ENCODE measurements at places on chromosomes 1 and 21.

- DNase-seq, result no peak
Observed at GRCh38 chr1:229325853-229326487, 16.9 kb downstream of the CCSAP start.

- DNase-seq, result no peak
Observed at GRCh38 chr1:26614655-26615411, 81.0 kb upstream of the ARID1A start.

- no peak for DNase-seq
Observed at GRCh38 chr1:193661385-193661784, 475.0 kb upstream of the B3GALT2 start.

DNA sequence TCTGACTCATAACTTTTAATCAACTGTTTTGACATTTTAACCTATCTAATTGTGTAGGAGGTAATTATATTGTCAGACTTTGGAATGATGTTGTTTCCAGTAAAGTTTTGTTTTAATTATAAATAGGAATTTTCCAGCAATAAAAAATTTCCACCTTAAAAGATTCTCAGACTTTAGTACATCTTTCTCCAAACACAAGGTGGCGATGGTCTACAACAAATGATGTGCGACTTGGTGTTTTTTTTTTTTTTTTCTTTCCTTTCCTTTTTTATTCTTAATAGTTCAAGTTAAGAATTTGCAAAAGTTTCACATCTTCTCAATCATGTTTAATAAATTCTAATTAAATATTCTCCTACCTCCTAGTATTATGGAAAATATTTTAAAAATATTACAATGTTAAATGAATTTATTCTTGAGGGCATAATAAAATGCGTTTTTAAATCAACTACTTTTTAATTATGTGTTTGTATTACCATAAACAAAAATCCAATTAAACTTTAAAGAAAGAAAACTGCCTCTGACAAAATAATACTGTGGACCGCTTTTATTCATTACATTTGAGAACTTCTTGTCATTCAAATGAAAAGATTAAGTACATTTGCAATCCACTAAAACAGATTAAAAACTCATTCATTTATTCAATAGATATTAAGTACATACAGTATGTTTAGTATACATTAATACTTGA, 4.4 kb upstream of the ADAMTS1 start:
- DNase-seq, result no peak

- no peak for DNase-seq
Observed at GRCh38 chr1:105337420-105337819, 1587.7 kb downstream of the AMY1C start.

DNA sequence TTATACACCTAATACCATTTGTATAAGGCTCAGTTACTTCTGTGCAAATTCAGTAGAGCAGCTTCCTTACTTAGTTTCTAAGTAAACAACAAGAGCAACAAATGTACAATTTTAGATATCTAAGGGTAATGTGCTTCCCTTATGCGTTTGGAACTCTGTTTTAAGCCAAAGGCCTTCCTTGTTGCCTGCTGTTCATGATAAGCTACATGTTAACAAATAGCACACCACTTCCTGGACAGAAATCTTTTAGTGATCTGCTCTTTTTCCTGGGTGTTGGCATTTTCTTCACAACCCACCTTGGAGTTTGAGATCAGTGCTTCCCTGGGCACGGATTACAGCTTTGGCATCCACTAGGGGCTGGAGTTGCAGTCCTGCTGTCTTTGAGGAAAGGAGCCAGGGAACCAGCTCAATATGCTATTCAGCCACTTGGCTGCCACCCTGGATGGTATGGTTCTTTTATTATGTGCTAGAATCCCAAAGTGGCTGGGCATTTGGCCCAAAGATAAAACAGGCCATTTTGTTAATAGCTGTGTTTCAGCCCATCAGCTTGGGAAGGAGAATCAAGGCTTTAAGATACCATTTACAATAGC, 55.6 kb upstream of the ADAR start:
- peak; percentile 49 for DNase-seq

- DNase-seq, result no peak
Observed at GRCh38 chr1:156692441-156692924, 12.9 kb downstream of the CRABP2 start.

- DNase-seq, result no peak
Observed at GRCh38 chr1:171140401-171140800, 44.7 kb upstream of the FMO2 start.

- DNase-seq, result no peak
Observed at GRCh38 chr1:10755970-10756521, 40.4 kb downstream of the CASZ1 start.

- no peak for DNase-seq
Observed at GRCh38 chr1:2314273-2314802, 77.0 kb downstream of the MORN1 start.

DNA sequence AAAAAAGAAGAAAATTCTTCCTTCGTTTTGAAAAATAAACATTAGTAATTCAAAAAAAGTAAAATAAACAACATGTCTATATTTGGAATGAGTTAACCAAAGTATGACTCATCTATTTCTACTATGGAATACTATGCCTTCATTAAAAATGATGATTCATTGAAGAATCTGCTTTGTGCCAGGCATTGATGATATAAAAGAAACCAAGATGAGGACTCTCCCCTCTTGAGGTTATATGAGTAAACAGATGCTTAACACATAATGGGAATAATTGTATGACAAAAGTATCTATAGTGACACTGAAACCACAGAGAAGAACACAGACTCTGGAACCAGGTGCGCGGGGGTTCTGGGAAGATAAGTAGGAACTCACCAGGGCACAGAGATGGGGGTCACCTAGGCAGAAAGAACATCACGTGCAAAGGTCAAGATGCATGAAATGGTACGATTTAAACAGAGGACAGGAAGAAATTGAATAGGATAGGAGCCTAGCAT, 18.8 kb downstream of the ELF3 start:
- no peak for DNase-seq

DNA sequence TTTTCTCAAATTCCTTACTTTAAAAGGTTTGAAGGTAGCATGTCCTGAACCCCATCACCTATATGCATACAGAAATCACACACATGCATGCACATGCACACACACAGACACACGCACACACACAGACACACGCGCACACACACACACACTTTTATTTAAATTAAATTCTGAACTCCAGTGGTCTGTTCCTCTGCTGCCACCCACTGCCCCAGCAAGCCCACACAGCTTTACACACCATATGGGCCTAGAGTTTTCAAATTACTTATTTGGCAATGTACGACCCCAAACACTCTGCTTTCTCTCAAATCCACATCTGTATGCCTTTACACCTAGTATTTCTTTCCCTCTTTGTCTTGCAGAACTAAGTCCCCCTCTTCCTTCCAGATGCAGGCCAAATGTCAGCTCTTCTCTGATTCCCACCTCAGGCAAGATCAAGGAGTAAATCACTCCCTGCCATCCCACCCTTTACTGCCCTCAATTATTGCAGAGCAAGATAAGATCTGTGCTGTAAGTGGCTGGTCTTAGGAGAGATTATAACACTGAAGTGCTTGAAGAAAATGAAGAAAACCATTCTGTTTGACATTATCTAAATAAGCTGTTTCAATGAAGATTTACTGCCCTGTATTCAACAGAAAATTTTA, 429.9 kb upstream of the CXADR start:
- no peak for DNase-seq

GRCh38 chr21:21291883-21292569, 293.8 kb downstream of the NCAM2 start:
- no peak for DNase-seq

GRCh38 chr1:165306543-165307434, 49.7 kb downstream of the LMX1A start:
- DNase-seq, result no peak

GRCh38 chr1:153763365-153764225, 11.6 kb upstream of the SLC27A3 start:
- no peak for DNase-seq

GRCh38 chr21:34967509-34968289, 81.4 kb downstream of the RUNX1 start:
- no peak for DNase-seq

GRCh38 chr1:6418668-6419396, 887 bp downstream of the HES2 start:
- DNase-seq, result no peak

- no peak for DNase-seq
Observed at GRCh38 chr1:21313886-21314721, 23.8 kb upstream of the ECE1 start.

DNA sequence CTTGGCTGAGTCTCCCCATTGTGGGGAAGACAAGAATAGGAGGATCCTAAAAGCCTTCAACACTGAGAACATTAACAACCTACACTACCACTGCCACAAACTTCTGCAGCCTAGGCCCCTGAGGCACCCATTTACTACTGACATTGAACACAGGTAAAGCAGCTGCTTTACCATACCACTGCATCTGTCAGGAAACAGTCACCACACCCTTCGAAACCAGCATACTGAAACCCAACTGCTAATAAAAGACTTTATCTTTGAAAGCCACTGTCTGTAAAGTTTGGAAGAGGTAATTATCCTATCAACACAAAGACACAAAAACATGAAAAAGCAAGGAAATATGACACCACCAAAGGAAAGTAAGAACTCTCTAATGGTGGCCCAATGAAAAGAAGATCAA, 7.4 kb downstream of the IFNAR1 start:
- no peak for DNase-seq

- no peak for DNase-seq
Observed at GRCh38 chr1:180633057-180634056, 1.5 kb downstream of the XPR1 start.

DNA sequence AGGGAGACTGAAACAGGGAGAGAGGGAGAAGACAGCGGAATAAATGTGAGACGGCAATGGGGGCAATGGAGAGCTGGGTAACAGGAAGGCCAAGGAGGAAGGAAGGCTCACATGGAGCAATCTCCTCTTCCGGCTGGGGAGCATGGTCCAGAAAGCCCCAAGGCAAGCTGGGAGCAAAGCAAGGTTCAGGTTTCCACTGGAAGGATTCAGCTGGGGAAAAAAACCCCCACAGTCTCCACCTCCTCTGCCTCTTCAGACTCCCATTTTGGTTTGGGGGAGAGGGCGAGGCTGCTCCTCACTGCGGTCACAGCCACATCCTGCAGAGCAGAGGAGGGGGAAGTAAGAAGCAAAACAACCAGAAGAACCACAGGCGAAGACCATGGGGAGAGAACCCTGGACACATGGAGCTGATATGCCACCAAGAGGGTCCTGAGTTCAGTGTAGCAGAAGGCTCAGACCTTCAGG, 650 bp downstream of the TNFAIP8L2 start:
- no peak for DNase-seq

GRCh38 chr1:41416552-41417334, 55.5 kb downstream of the FOXO6 start:
- no peak for DNase-seq

DNA sequence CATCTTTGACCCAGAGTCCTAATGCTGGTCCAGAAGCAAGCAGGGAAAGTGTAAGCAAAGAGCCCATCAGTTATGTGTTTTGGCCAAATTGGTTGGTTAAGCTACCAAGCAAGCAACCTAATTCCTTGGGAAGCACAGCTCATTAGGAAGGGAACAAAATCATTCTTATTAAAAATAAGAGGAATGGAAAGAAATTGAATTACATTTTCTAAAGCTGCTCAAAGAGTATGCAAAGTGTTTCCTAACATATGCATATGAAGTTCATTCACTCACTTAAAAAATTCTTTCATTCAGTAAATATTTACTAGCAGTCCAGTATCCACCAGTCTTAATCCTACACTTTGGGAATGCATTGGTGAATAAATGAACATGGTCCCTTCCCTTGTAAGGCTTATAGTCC, 71.8 kb downstream of the RNF220 start:
- no peak for DNase-seq

GRCh38 chr1:156860628-156861423, at the start of gene NTRK1:
Gene NTRK1, plus strand, starts transcription at chr1:156860865. Its CDS starts 70 bp downstream, at chr1:156860935.
- no peak for DNase-seq

DNA sequence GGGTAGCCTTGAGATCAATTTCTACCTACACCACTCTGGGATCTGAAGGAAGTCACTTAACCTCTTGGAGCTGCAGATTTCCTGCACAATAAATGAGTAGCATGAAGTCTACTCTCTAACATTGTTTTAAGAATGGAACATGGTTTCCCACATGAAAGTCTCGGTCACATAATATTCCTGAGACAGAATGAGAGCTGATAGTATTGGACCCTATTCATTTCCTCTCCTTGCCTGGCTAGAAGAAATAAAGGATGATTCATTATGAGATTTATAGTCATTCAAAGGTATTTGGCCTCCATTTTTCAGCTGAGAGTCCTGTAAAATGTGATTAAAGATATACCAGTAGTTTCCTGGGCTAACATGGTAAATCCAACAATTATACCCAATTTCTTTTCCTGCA, 56.7 kb downstream of the ARHGAP29 start:
- DNase-seq, result no peak

DNA sequence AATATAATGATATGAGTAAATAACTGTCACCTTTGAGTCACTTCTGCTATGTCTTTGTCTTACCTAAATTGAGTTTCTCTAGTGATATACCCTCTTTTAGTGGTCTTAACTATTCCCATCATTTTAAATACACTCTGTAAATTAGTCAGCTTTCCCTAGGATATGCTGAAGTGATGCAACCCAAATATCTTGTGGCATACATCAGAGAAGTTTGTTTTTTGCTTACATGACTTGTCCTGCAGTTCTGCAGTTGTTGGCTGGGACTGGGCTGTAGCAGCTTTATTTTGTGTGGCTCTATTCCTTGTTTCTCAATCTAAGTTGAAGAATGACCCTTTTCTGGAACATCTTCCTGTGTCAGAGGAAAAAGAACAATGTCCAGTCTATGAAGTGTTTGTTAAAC, 76.4 kb downstream of the TTC3 start:
- no peak for DNase-seq

GRCh38 chr1:167455786-167456446, 62.4 kb downstream of the CD247 start:
- DNase-seq, result no peak

- DNase-seq, result no peak
Observed at GRCh38 chr1:54571326-54571725, 23.3 kb downstream of the ACOT11 start.

DNA sequence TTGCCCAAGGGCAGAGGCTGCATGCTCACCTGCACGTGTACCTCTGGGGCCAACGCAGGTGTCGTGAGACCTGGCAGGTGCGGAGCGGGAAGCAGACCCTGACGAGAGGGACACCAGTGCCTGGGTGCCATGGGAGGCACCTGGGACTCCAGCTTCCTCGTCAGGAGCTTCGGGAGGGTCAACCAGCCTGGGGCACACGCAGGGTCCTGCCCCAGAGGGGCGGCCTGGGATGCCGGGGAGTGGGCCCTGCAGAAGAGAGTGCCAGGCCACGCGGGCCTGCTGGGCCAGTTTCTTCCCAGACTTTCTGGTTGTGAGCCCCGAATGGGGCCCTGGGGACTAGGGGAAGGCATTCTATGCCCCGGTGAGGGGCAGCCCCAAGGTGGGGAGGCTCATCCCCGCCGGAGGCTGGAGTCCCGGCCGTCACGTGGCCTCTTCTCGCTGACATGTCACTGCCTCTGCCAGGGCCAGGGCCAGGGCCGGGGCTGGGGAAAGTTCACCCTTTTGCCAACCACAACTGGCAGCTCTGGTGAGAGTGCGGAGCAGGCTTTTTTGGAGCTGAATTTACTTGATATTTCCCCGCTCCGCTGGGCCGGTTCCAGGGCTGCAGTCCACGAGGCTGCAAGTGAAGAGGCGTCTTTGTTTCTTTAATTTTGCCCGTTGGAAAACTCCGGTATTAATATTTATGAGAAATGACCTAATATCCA, 38.5 kb upstream of the ACTRT2 start:
- no peak for DNase-seq

GRCh38 chr21:45559216-45560105, 17.2 kb upstream of the SLC19A1 start:
- DNase-seq, result no peak

- no peak for DNase-seq
Observed at GRCh38 chr21:37435711-37436110, 69.1 kb downstream of the DYRK1A start.
